Endothelial cell (in vitro differentiated cells): ENCODE measurements at places on chromosomes 5 and 9. TPM values are rescaled to one million over a fixed set of nuclear protein-coding genes. Genes with fewer than 3 reads are reported as not detected.

DNA sequence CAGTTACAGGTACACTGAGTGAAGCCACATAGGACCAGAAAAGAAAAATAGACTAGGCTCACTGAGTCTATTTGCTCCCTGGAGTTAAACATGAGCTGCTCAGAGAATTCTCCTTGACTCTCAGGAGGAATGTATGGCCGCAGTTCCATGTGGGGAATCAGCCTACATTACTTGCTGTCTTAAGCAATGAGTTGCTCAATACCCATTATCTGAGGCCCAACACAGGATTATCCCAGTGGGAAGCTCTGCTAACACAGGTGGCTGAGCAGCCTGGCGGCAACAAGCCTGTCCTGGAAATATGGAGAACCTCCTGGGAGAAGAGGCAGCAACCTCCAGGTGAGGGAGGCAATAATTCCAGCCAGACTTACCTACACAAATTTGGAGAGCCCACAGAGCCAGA, 177.5 kb upstream of the NREP start:
- DNase-seq = no peak

GRCh38 chr9:18438300-18438925, 35.5 kb upstream of the ADAMTSL1 start:
- peak; percentile 22 for DNase-seq

DNA sequence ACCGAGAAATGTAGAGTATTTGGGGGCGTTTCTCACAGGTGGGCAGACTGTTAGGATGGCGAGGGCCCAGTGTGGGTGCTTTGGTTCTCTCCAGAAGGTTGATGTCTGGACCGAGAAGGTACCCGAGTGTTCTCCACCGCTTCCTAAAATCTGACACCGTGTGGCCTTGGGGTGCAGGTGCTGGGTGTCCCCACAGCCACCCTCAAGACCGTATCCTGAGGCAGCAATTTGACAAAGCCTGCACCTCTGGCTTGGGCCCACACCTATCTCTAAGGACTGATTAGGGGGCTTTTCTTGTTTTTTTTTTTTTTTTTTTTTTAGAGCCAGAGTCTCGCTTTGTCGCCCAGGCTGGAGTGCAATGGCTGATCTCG, 1.3 kb downstream of the PPP1R26 start:
- DNase-seq = no peak

- no peak for DNase-seq
These were observed 69.0 kb downstream of the UGCG start for GRCh38 chr9:111965566-111966019.

The SOX30 gene
- total RNA-seq = 0.15 TPM

The MAP3K1 gene
- total RNA-seq = 27.5 TPM

The CLIC3 gene
- not detected for total RNA-seq

The NTNG2 gene
- total RNA-seq = 0.38 TPM

The ZBED3 gene
- total RNA-seq = 13.0 TPM

The BDP1 gene
- total RNA-seq = 20.9 TPM
